Activated CD8-positive, alpha-beta memory T cell treated with anti-CD3 and anti-CD28 coated beads for 4 hours (primary cell): ENCODE measurements at places on chromosomes 5 and 9.

- DNase-seq, result no peak
These were observed 255.8 kb downstream of the PRELID2 start for GRCh38 chr5:145579301-145579700.

DNA sequence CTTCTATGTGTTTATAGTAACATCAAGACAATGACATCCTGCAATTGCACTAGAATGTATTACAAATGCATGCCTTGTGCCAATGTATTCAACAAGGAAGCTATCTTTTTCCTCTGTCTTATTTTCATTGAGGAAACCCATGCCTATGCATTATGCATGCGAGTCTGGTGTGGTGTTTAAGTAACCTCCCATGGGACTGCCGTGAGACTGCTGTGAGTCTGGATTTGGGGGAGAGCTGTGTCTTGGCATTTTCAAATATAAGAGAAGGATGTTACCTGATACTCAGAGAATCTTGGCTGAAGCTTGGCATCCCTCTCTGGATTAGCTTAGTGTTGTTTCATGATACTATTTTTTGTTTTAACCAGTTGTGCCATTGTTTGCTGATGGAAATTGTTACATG, 98.3 kb downstream of the F2RL2 start:
- DNase-seq, result no peak

GRCh38 chr5:154053468-154053867, 14.7 kb downstream of the MFAP3 start:
- no peak for DNase-seq

GRCh38 chr5:8923526-8923925, 622.3 kb downstream of the SEMA5A start:
- no peak for DNase-seq

GRCh38 chr5:162160401-162160800, 92.8 kb downstream of the GABRG2 start:
- DNase-seq, result no peak

DNA sequence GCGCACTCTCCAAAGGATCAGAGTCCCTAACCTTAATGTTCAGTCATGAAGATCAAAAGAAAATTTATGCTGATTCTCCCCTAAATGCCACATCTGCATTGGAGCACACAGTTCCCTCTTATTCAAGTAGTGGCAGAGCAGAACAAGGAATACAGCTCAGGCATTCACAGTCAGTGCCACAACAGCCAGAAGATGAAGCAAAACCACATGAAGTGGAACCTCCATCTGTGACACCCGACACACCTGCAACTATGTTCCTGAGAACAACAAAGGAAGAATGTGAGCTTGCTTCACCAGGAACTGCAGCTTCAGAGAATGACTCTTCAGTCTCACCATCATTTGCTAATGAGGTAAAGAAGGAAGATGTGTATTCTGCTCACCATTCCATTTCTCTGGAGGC, 40.0 kb downstream of the CMYA5 start:
- no peak for DNase-seq

DNA sequence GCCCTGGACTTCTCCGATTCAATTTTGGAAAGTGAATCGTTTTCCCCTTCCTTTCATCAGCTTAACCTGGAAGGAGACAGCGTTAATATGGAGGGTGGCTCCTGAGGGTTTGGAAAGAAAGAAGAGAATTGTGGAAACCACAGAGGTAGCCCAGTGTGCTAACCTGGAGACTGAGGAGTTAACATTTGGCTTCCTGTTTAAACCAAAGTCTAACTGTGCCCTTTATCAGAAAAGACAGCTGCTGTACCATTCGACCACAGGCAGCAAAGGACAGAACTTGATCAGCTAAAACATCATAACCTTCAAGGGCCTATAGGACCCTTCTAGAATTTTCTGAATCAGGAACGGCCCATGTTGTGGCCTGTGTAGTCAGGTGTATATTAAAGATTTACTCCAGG, 735 bp downstream of the IDNK start:
- DNase-seq, result no peak

GRCh38 chr5:141778683-141779082, 96.7 kb upstream of the ARAP3 start:
- no peak for DNase-seq

GRCh38 chr5:79418276-79418675, 95.7 kb downstream of the HOMER1 start:
- DNase-seq, result no peak

DNA sequence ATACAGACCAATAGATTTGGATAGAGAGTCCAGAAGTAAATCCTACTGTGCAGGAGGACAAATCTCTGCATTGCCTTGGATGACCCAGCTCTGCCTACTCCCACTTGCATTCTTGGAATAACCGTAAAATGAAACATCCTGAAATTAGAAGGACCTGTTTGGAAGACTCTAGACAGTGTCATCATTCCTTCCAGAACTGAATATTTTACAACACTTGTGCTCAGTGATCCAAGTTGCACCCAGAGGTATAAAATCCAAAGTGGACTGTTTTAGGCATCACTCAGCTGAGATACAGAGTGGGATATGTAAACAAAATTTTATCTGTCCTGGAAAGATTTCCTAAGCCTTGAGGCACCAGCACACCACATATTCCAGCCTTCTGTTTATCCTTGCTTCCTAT, 43.7 kb downstream of the OR2Y1 start:
- no peak for DNase-seq

- DNase-seq, result no peak
These were observed 59.5 kb downstream of the CAMSAP1 start for GRCh38 chr9:135847833-135848232.

DNA sequence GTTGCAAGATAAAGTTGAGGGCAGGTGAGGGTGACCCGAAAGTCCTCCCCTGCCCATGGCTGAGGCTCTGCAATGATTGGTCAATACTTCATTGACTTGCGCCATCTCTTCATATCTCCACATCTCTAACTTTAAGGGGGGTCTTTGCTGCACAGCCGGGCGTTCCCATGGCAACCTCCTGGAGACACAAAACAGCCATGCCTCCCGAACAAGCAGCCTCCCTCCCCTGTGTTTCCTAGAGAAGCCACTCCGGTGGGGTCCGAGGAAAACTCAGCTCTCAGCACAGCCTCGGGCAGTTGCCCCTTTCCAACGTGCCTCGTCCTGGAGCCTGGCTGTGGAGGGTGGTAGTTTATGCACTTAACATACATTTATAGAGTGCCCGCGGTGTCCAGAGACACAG, 57.5 kb downstream of the TSPAN17 start:
- DNase-seq, result no peak

DNA sequence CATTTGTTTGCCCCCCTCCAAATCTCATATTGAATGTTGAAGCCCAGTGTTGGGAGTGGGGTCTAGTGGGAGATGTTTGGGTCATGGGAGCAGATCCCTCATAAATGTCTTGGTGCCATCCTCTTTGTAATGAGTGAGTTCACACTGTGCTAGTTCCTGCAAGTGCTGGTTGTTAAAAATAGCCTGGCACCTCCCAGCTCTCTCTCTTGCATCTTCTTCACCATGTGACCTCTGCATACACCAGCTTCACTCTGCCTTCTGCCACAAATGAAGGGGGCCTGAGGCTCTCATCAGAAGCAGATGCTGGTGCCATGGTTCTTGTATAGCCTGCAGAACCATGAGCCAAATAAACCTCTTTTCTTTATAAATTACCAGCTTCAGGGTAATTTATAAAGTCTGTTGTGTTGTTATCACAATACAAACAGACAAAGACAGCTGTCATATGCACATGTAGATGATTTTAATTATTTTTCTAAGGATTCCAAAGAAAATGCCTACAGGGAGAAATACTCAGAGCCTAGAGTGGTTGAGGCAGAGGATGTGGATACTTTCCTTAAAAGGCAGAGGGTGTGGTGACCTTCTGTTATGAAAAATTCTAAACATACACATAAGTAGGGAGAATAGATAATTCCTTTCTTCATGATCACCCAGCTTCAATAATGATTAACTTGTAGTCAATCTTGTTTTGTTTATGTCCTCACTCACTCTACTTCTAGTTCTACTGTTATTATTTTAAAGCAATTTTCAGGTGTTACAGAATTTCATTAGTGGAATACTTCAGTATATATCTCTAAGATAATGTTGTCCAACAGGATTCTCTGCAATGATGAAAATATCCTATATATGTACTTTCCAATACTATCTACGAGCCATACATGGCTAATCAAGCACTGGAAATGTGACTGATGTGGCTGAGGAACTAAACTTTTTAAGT, 75.1 kb upstream of the RANBP6 start:
- DNase-seq, result no peak

DNA sequence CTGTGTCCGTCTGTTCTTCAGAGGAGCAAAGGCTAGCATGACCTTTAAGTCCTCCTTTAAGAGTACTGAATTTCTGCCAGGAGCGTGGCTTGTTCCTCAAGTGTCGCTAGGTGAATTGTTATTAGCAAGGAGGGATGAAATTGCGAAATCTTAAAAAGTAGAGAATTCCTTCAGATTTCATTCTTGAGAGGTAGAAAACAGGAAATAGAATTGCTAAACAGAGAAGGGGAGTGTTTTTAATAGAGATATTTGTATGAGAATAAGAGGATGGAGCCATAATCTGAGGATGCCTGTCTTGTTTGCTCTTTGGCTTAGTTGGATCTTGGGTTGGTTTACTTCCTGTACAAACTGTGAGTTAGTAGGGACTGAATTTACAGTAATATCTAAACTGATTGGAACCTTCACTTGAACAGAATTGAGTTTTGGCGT, 39.2 kb downstream of the EXOSC2 start:
- no peak for DNase-seq

GRCh38 chr5:177370488-177371119, 12.9 kb downstream of the RGS14 start:
- peak; percentile 33 for DNase-seq

GRCh38 chr9:89236955-89237573, 58.4 kb upstream of the SHC3 start:
- no peak for DNase-seq

DNA sequence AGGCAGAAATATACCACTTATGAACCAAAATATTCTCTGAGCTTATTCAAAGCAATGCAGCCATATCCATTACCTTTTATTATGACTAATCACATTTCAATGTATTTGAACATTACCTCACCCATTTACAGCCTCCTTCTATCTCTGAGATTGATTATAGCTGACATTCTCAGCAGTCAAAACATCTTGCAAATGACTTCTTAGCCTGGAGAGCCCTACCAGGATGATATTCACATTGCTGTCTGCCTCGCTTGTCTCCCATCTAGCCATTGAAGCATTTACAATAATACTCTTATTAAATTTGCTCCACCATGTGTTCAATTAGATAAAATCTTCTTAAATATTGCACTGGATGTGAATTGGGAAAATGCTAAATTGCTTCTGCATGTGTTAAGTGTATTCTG, 1879.9 kb upstream of the ACO1 start:
- DNase-seq, result no peak

- no peak for DNase-seq
These were observed 50.7 kb downstream of the CFAP95 start for GRCh38 chr9:69871118-69871834.

DNA sequence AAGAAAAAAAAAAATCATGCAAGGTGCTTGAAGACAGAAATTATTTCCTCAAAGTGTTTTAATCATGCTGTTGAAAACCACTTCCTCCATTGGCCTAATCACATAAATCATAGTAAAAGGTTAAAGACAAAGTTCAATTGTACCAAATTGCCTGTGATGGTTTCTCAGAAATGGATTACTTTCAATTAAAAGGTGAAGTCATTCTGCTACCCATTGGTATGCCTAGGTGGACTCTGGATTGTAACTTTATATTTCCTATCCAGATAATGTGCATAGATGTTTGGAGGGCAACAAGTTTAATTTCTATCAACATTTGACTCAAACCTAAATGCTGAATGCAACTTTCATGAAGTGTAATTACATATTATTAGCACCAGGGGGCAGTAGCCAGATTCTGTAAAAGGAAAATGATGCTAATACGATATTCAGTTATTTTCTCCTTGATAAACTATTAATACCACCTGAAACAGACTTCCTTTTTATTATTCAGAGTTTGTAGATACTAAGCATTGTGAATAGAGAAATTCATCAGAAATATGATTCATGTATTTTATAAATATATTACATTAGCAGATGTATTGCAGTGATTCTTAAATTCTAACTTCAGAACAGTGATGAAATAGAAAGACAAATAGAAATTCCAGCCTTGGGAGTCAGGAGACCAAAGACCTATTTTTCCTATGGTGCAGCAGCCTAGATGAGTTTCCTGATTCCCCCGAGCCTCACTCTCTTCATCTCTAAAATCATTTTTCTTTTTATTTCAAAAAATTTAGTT, 148.2 kb downstream of the CAAP1 start:
- DNase-seq, result no peak

- DNase-seq, result no peak
These were observed 112.4 kb downstream of the ISL1 start for GRCh38 chr5:51495672-51496071.

GRCh38 chr5:55467862-55468551, 66.8 kb downstream of the PLPP1 start:
- DNase-seq, result no peak

DNA sequence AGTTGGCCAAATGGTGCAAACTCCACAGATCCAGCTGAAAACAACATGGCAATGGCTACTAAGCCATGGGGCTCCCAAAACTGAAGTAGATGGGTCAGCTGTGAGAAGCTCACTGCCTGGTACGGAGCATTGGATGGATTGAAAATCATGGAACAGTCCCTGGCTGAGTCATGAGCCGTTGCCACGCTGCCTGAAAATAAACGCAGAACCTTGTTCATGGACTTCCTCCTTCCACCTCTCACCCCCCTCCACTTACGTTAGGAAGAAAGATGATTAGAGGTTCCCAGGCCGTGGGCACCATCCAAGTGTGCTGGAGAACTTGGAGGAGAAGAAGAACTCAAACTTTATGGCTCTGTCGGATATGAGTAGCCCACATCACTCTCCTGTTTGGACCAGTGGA, 6.8 kb upstream of the DIPK1B start:
- DNase-seq, result no peak

- DNase-seq, result no peak
These were observed 61.0 kb upstream of the TARS1 start for GRCh38 chr5:33379757-33380156.

DNA sequence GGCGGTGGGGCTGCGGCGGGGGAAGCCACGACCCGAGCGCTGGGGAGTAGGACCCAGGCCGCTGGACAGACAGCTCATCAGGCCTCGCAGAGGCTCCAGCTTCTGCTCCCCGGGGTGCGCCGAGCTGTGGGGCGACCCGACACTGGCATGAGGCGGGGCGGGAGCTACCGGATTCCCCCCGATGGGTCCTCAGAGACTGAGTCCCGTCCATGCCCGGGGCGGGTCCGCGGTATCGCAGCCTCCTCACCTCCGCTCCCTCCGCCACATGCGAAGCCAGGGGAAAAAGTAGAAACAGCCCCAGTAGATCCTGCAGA, 2.6 kb upstream of the CCL27 start:
- no peak for DNase-seq
